ENCODE measurements at places on chromosomes 4 and X.

GRCh38 chr4:44845309-44845708 is 119.0 kb upstream of the GNPDA2 start:
- DNase-seq, result no peak

GRCh38 chr4:61553557-61554125 is 353.5 kb downstream of the ADGRL3 start:
- DNase-seq, result no peak

GRCh38 chr4:150699599-150699998 is 117.6 kb downstream of the MAB21L2 start:
- no peak for DNase-seq

DNA sequence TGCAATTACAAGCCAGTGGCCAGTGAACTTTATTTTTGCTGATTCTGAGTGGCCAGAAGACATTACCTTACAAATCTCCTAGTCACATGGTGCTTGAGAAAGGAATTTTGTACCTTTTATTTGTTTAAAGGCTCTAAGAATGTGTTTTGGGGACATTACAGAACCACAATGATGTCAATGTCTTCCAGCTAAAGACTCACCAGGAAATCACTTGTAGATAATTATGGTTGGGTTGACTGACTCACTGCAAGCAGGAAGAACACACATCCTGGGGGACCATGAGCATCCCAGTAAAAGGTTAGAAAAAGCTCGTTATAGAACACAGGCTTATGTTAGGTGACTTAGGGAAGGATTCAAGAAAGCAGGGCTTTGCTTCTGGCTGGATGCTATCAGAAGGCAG is 119.4 kb upstream of the FAM9B start:
- no peak for DNase-seq

GRCh38 chr4:184122631-184123408 is 94.9 kb downstream of the ENPP6 start:
- no peak for DNase-seq

DNA sequence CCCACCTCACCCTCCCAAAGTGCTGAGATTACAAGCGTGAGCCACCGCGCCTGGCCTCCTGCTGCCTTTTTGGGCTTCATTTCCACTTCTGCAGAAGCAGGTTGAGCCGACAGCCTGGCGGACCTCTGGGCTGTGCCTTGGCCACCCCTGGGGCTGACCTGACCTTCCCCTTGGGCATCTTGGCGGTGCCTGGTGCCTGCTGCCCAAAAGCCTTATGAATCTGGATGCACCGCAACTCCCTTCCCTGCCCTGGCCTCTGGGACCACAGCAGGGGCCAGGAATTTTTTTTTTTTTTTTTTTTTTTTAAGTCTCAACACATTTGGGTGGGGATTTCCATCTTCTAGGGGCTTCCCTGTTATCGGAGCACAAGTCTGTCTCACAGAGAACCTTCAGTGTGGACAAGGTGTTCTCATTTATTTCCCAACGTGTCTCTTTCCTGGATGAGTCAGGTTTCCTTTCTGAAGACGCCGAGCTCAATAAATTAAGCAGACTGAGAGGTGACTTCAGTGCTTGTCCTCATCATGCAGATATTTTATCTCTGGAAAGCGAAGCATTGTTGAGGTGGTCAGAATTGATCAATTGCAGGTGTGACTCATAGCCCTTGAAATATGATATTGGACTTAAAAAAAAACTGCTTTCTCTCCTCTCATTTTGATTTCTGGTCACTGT is 79.7 kb downstream of the SHROOM2 start:
- DNase-seq, result no peak

DNA sequence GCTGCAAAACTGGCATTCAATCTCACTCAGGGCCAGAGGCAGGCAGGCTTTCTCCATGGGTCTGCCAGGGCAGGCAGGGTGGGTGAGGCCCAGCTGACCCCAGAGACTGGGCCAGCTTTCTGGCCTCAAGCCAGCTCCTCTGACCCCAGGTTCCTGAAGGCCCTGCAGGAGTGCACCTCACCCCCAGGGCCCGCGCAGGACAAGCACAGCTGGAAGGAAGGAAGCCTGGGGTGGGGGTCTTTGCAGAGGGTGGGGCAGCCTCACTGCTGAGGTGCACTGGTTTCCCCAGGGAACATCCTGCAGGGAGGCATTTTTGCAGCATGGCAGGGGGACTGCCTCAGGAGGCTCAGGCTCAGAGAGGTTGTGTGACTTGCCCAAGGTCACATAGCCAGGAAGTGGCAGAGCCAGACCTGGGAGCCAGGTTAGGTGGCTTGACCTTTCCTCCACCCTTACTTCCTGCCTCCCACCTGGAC is 31.5 kb upstream of the AFAP1 start:
- no peak for DNase-seq

DNA sequence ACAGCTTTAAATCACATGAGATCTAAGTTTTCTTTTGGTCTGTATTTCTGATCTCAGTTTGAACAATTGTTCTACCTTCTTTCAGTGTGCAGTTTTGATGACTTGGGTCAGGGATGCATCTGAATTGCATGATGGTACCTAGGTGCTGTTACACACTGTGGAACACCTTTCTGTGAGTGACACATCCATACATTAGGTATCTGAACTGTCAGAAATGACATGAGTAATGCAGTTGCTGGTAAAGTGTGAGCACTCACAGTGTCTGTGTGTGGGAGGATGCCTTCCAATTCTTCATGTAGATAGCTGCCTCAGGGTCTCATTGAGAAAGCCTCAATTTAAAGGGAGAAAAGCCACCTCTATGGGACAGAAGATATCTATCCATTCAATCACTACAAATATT is 411.9 kb downstream of the PPARGC1A start:
- no peak for DNase-seq

- no peak for DNase-seq
These were observed 92.7 kb upstream of the PGRMC2 start for GRCh38 chr4:128380306-128380705.

GRCh38 chrX:49762175-49762720 is 66.5 kb upstream of the PAGE1 start:
- no peak for DNase-seq

DNA sequence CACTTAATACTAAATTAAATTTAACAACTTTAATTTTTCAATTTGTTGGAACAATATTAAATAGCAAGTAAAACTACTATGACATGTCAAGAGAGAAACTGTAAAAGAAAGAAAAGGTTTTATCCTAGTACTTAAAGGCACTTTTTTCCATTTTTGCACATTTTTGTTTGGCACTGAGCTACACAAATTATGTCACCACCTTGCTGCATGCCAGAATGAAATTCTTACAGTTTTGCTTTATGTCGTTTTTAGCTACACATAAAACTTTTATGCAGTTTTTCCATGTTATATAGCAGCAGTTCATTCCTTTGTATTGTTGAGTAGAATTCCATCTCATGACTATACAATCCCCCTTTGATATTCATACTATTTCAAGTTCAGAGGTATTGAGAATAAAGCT is 99.1 kb upstream of the RXFP1 start:
- DNase-seq, result no peak

GRCh38 chrX:126137899-126138298 is 28.2 kb downstream of the DCAF12L2 start:
- DNase-seq, result no peak

GRCh38 chrX:70669120-70669519 is 224.5 kb downstream of the DLG3 start:
- no peak for DNase-seq

DNA sequence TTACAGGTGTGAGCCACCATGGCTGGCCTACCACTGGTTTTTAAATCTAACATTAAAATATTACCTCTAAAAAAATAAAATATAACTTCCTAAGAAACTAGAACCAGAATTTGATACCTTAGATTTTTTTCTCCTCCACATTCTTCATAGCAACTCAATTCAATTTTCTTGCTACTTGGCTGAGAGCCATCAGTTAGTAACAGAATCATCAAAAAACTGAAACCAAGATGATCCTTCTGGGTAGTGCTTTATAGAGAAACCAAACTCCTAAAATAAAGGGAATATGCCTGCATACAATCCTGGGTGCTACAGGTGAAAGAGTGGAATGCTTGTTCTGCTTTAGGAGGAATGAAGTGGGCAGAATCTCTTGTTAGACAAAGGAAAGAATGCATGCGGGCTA is 64.4 kb downstream of the RPS3A start:
- no peak for DNase-seq

Measured in naive thymus-derived CD8-positive, alpha-beta T cell (primary cell).